ENCODE measurements at places on chromosomes 2 and 18.

DNA sequence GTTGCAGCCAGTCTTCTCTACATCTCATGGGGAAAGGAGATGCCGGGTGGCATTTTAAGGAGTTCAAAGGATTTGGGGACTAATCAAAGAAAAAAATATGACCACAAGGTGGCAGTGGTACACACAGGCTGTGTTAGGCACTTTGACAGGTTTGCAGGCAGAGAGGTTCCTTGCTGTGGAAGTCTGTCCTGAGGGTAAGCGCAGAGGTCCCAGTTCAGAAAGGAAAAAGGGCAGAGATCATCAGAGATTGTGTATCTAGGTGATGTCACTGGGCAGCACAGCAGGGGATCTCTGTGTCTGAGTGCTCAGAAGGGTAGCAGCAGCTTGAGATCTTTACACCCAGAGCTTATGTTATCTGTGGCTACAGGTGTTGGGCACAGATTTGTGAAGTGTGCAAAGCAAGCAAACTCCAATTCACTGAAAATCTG lies 231.4 kb downstream of the LRRTM1 start:
- DNase-seq: peak; percentile 40

DNA sequence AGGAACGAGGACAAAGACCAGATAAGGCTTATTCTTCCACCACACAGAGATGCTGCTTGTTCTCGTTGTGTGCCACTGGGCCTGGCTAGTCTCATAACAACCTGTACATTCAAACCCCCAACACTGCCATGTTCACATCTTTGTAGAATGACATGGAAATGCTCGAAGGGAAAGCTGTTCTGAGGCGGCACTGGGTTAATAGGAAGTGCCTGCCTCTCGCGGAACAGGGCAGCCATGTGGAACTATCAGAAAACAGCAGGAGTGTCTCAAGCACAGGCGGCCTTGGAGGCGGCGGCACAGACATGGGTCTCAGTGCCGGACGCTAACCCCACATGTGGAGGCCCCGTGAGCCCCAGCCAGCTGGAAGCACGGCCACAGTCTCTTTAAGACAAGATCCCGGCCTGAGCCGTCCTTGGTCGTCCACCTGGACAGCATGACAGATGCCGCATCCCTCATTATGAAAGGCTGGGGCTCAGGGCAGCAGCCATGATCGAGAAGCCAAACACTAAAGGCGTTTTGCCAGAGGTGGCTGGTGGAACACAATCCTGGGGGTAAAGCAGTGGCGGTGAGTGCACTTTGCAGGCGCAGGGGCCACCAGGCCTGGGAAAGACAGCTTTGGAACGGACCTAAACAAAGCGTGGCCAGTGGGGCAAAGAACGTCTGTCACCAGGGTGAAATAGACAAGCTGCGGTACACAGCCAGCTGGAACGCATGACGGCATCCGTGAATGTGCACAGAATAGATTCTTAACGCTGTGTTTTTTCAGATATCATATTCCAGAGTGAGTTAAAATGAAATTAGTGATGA lies 161.0 kb downstream of the HDAC4 start:
- DNase-seq: no peak

- no peak for DNase-seq
These were observed 28.2 kb upstream of the LAPTM4A start for GRCh38 chr2:20079546-20080115.

DNA sequence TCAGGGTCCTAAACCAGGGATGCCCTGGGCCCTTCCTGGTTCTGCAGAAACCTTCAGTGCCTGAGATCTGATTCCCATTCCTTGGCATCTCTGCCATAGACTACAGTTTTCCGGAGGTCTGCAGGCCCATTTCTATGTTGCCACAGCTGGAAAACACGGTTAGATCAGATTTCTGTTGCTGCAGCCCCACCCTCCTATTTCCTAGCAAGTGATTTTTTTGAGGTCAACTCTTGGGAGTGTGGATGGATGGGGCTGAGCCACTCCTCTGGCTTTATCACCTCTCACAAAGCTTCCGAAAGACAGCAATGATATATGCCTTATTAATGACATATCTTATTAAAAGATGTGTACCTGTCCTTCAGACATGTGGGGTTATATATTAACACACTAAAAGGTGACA lies 56.3 kb downstream of the ZAP70 start:
- no peak for DNase-seq

DNA sequence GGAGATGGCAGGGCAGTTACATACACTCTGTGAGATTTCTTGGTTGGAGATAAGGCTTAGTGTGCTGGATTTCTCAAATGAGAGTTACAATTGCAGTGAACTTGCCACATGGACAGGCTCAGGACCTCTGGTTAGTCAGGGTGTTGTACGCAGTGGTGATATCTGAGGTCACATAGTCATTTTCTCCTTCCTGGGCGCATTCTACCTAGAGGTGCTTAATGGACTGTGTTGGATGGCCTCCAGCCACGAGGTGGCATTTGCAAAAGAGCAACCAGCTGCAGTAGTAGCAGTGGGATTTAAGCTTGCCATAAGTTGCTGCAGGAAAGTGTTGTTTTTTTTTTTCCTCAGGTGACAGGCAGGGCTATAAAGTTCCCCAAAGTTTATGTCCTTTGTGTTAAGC lies 173.8 kb upstream of the TMEM200C start:
- DNase-seq: no peak

GRCh38 chr2:15432642-15433256 lies 128.4 kb downstream of the NBAS start:
- no peak for DNase-seq

DNA sequence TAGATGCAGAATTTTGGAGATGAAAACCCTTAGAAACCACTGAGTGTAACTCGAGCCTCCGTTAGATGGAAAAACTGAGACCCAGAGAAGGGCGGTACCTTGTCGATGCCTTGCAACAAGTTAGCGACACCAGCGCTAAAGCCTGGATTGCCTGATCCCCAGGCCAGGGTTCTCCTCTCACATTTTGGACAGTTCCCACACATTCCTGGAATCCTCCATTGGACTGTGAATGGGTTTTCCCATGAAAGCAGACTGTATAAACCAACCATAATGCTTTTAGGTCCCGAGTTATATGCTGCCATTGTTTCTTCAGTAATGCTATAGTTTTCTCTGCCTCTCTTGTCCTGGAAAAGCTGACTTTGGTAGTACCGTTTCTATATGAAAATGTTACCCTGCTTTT lies 37.1 kb upstream of the LPIN1 start:
- DNase-seq: no peak

GRCh38 chr2:41116106-41116797 lies 664.4 kb upstream of the SLC8A1 start:
- no peak for DNase-seq
